ENCODE measurements at places on chromosomes 2 and 18. TPM values are rescaled to one million over a fixed set of nuclear protein-coding genes. Genes with fewer than 3 reads are reported as not detected.

DNA sequence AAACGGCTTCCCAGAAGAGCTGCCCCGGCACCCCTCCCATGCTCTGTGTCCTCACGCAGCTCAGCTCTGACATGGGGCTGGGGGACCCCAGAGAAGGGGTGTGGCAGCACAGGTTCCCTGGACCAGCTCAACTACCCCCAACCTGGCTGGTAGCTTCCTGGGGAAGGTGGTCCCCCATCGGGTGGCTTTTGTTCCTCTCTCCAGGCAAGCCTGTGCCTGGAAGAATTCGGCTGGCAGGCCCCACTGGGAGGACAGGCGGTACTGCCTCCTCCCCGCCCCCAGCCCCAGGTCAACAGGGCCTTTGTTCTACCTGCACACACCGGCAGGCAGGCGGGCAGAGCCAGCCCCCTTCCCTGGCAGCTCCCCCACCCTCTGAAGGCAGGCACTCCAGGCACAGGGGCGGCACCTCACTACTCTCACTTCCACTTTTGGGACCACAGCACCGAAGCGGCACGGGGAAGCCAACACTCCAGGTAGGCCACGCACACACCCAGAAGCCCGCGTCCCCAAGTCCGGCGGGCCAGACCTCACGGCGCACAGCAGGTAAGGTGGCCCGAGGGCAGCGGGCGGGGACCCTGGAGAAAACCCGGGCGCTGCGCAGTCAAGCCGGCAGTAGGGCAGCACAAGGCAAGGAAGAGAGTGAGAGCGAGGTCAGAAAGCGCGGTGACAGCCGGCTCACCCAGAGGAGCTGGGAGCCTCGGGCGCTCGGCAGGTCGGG, 1.3 kb downstream of the HS6ST1 start:
- DNase-seq = no peak

GRCh38 chr2:170533156-170533555, 182.0 kb upstream of the SP5 start:
- no peak for DNase-seq

DNA sequence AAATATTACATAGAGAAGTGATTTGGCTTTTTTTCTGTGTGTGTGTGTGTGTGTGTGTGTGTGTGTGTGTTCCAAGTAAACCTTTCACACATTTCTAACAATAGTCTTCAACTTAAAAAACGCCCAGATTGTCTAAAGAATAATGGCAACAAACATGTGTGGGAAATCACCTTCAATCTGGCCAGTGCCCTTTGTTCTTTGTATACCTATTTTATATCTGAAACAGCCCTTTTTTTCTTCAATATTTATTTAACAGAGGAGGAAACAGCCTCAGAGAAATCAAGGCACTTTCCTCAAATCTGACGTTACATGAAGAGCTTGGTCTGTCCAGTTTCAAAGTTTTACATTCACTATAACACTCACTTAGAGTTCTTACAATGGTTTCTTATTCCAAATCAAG, 25.3 kb downstream of the CCDC195 start:
- no peak for DNase-seq

- DNase-seq = no peak
Measured at GRCh38 chr2:218979846-218980734, 4.9 kb downstream of the FEV start.

- DNase-seq = no peak
Measured at GRCh38 chr2:20759487-20759886, 63.4 kb downstream of the LDAH start.

- no peak for DNase-seq
Measured at GRCh38 chr2:219025637-219026585, 15.4 kb downstream of the CFAP65 start.

DNA sequence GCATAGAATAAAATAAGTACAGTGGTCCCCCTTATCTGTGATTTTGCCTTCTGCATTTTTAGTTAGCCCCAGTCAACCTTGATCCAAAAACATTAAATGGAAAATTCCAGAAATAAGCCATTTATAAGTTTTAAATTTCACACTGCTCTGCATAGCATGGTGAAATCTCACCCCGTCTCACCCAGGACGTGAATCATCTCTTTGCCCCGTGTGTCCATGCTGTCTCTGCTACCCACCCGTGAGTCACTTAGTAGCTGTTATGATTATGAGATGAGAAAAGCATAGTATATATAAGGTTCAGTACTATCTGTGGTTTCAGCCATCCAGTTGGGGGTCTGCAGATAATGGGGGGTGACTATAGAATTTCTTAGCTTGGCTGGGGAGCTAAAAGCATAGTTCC, 67.3 kb downstream of the RHBDD1 start:
- peak; percentile 72 for DNase-seq

DNA sequence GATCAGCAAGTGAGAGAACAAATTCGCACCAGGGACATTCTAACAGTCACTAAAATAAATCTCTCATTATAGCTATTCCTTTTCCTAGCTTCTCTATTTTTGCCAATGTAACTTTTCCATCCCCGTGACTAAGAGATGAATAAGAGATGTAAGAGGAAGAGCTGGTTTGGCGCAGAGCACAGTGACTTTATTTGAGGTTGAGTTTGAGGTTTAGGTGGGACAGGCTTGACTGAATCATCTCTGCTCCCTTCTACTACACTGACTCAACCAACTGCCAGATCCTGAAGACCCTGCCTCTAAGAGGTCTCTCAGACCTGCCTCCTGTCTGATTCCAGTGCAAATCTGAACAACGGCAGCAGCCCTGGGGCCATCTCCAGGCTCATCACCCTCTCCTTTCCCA, 28.0 kb downstream of the RFX8 start:
- DNase-seq = peak; percentile 57

DNA sequence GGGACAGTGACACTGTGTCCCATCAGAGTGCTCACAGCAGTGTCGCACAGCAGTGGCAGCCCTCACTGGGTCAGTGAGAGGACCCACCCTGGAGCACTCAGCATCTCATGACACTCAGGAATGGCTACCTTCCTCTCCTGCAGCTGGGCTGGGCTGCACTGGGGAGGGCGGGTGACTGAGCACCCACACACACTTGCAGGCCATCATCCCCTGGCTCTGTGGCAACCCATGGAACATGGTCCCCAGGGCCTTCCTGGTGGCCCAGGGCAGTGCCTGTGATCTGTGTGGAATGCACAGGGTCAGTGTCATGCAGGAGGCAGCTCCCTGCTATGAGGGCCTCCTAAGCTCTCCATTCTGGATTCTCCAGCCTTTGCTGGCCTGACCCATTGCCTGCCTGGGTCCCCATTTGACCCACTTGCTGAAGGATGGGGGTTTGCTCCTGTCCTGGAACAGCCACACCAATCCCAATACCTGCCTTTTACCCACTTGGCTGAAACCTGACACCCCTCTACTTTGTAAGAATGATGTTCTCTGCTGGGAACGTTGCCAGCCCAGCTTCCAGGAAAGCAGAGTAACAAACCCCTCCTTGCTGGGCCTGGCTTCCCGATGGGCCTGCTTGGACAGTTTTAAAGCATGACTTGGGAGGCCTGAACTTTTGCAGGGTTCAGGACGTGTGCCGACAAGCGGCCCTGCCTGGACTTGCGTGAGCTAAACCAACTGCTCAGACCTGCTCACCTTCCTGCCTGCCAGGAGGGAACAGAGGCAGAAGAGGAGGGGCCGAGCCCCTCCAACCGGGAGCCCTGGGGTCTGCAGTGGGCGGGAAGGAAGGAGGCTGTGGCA, 13.7 kb downstream of the HS6ST1 start:
- peak; percentile 99 for DNase-seq

Gene PROKR1
- not detected for polyA plus RNA-seq

Gene DCDC2C
- not detected for polyA plus RNA-seq

Gene DYNAP
- polyA plus RNA-seq = not detected

Gene DARS1
- polyA plus RNA-seq = 45.6 TPM
